ENCODE measurements at places on chromosomes 3 and 15. TPM values are rescaled to one million over a fixed set of nuclear protein-coding genes. Genes with fewer than 3 reads are reported as not detected.

The GXYLT2 gene
- total RNA-seq = 2.8 TPM

The SEMA5B gene
- total RNA-seq = not detected

The DLL4 gene
- 0.69 TPM for total RNA-seq

The DPPA2 gene
- total RNA-seq = not detected

GRCh38 chr3:171028779-171029232 lies 2.3 kb upstream of the SLC2A2 start:
- DNase-seq = peak; percentile 85

DNA sequence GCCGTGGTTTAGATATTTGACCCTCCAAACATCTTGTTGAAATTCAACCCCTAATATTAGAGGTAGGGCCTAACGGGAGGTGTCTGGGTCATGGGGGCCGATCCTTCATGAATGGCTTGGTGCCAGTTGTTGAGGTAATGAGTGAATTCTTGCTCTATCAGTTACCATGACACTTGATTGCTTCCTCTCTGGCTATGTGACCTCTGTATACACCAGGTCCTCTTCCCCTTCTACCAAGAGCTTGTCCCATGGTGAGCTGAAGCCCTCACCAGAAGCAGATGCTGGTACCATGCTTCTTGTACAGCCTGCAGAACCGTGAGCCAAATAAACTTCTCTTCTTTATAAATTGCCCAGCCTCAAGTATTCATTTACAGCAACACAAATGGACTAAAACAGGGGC lies 41.8 kb upstream of the TIPARP start:
- DNase-seq = no peak

GRCh38 chr3:105793040-105793439 lies 75.8 kb downstream of the CBLB start:
- DNase-seq = no peak

DNA sequence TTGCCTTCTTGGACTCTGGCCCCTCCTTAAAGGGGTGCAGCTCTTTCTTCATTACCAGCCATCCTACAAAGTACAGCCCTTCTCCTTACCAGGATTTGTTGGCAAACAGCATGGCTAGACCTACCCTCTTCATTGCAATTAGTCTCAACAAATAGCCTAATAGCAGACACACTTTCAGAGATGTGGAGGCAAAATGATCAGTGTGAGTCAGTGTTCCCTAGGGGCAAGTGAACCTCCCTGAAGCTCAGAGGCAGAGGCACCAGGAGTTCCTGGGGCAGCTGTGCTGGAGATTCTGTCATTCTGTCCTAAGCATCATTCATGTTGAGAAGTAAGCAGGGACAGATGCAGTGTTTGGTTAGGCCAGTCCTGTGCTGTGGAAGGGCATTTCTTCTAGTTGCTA lies 14.6 kb upstream of the MECOM start:
- DNase-seq = no peak

GRCh38 chr3:136937851-136938250 lies 19.9 kb upstream of the IL20RB start:
- DNase-seq = no peak

GRCh38 chr3:4580346-4581123 lies 87.4 kb downstream of the ITPR1 start:
- no peak for DNase-seq

- DNase-seq = no peak
These were observed 24.4 kb downstream of the TNIK start for GRCh38 chr3:171435757-171436156.

- peak; percentile 78 for DNase-seq
These were observed 316.3 kb downstream of the OXSM start for GRCh38 chr3:26106228-26106627.

GRCh38 chr3:159650726-159651125 lies 337.9 kb upstream of the IL12A start:
- no peak for DNase-seq

DNA sequence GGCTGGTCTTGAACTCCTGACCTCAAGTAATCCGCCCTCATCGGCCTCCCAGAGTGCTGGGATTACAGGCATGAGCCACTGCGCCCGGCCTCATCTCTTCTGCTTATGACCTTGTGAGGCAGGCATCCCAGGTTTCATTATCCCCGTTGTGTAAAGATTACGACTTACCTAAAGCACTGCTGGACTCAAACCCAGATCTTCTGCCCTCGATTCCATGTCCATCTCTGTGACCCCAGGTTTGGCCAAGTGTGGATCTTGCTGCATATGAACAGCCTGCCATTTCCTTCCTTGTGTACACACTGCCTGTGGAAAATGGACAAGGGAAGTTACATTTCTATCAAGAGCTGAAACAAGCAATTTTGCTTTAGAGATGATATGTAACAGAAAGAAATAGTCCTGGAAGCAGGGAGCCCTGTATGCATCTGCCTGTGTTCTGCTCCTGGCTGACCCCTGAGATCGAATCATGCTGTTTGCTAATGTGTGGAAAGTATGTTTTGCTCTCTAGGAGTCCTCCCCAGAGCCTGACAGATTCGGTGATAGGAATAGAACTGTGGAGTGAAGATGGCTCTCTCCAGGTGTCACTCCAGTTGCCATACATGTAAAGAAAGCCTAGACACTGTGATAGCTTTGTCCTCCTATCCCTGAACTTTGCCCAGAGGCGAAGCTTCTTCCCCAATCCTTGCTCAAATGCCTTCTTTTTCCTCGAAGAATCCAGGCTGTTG lies 11.8 kb upstream of the LIPC start:
- no peak for DNase-seq

- DNase-seq = no peak
These were observed 214.8 kb downstream of the TBC1D2B start for GRCh38 chr15:77862651-77863104.

- DNase-seq = no peak
These were observed 6.8 kb downstream of the SLC35A5 start for GRCh38 chr3:112568642-112569041.

DNA sequence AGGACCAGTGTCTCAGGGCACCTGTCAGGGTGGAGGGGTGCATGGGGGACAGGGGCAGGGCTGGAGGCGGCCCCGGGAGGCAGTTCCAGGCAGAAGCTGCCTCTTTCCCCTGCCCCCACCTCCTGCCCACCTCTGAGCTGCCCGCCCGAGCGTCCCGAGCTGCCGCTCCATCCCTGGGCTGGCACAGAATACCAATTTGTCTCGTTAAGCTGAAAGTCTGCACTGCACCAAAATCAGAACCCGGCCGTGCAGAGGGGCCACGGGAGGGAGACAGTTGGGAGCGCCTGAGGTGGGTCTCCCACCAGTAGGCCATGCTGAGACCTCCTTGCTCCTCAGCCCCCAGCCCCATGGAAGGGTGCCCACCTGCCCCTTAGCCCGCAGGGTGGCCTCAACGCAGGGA lies 1.3 kb upstream of the ATP2B2 start:
- DNase-seq = no peak

DNA sequence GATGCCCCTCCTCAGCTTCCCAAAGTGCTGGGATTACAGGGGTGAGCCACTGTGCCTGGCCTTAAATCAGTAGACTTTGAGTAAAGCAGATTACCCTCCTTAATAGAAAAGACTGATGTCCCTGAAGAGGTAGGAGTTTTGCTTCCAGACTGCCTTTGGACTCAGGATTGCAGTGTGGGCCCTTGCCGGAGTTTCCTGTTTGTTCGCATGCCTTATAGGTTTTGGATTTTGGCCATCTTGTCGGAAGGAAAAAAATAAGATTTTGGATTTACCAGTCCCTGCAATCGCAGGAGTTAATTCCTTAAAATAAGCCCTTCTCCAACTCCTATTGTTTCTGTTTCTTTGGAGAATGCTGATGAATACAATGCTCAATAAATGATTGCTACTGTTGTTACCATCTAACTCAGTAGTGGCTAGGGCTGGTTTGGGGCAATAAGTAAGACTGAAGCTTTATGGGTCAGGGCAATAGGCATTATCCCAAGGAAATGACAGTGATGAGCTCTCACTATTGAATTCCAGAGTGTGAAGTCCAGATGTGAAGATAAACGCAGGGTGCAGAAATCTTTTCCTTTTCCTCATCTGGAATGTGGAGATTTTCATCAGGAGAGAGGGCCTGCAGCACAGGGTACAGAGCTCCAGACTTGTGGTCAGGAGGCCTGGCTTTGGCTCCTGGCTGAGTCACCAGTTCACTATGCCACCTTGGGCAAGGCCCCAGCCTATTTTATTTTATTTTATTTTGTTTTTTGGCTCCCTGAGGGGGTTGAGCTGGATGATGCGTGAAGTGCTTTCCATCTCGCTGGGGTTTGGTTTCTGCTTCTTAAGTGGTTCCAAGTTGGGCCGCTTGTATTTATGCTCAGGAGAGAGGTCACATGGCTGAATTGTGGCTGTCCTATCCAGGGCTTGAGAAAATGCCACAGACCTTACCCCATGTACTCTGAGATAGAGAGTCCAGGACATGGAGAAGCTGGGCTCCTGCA lies 25.3 kb downstream of the FOXL2 start:
- DNase-seq = peak; percentile 61

DNA sequence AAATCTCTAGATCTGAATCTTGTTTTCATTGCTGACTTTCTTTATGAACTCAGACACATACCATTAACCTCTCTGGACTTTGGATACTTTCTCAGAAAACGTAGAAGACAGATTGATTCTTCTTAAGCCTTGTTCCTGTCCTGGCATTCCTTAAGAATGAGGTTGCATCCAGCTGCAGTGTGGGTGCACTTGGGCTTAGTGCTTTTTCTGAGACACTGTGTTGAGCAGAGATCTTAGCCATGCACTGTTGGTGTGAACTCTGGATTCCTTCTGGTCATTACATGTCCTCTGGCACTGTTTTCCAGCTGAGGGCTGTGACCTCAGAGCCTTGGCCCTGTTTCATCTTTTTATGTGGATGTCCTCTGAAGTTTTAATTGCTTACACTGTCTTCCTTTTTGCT lies 428.3 kb downstream of the CNTN4 start:
- DNase-seq = no peak

Measured in epithelial cell of proximal tubule (primary cell).